ENCODE measurements at places on chromosomes 4 and X.

DNA sequence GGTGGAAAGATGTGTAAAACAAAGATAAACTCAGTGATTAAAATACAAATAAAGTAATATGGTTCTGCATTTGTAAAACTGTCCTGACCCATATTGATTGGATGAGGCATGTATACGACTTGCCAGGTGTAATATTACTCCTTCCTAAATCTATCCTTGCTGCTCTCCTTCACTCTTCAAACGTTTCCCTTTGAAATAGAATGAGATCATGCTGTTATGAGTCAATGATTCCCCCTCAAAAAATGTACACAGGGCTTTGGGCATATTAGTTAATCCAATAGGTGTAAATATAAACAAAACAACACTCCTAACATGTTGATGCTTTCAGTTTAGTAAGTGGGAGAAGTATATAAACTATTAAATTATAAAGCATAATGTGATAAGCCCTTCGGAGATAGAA, 117.4 kb upstream of the GPM6A start:
- no peak for DNase-seq

DNA sequence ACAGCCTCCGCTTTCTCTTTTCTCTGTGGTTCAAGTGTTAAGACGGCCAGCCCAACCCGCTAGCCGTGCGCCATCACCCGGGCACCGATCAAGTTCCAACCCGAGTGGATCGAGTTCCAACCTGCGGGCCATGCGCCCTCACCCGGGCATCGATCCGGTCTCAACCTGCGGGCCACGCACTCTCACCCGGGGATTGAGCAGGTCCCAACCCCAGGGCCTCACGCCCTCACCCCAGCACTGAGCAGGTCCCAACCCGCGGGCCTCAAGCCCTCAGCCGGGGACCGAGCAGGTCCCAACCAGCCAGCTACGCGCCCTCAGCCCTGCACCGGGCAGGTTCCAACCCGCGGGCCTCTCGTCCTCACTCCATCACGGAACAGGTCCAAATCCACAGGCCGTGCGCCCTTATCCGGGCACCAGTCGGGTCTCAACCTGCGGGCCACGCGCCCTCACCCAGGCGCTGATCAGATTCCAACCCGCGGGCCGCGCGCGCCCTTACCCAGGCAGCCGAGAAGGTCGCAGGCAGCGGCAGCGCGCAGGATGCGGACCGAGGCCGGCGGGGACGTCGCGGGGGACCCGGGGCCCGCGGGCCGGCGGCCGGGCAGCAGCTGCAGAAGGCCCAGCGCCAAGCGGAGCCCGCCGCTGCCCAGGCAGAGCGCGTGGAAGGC, 443 bp downstream of the GPR143 start:
- DNase-seq: no peak

GRCh38 chr4:84324303-84325245, 174.5 kb downstream of the NKX6-1 start:
- DNase-seq: no peak

DNA sequence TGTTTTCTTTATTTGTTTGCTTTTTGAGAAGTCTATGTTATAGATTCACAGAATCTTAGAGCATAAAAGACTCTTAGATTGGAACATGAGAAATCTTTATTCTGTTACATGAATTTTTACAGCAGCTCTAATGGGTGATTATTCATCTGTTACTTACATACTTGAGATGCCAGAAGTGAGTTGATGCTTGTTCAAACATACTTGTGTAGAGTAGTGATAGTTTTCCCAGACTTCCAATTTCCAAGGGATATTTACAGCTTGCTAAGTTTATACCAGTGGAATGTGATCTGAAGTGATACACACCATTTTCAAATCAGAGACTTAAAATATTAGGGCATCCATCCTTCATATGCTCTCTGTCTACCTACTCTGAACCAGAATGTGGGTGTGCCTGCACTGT, 252.9 kb upstream of the SMIM31 start:
- DNase-seq: no peak

DNA sequence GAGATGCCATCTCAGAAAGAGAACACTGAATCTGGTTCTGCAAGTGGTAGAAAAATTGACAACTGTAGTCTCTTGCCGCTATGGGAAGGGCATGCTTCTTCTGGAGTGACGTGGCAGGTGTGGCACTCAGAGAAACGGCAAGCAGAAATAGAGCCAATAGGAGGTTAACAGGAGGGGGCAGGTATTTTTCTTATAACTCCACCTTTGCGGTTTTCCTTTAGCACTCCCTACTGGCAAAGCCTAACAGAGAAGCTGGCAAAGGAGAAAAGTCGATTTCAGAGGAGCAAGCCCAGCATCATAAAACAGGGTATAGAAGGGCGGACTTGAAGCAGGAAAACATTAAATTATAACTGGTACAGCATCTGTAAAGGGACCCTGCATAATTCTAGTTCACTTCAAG, 1382.2 kb downstream of the PCDH18 start:
- no peak for DNase-seq

- DNase-seq: no peak
Observed at GRCh38 chr4:2332976-2333319, 71.0 kb upstream of the MXD4 start.

DNA sequence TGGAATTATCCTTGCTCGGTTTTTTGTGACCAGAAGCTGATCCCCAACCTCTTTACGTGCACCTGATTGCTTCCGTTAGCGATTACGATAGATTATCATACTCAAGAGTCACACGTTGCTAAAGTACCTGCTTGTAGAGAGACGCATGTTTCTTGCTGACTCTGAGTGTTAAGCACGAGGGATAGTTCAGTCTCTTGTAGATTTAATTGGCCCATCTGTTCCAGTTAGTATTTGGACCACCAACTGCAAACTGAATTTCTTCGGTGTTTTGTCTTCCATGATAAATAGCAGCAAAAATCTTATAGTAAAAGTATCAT, 516 bp upstream of the COX18 start:
- DNase-seq: no peak

GRCh38 chr4:150002561-150002960, 75.7 kb upstream of the DCLK2 start:
- DNase-seq: no peak

- DNase-seq: no peak
Observed at GRCh38 chr4:57689693-57690205, 579.6 kb upstream of the IGFBP7 start.

- no peak for DNase-seq
Observed at GRCh38 chr4:3212391-3213105, 36.4 kb upstream of the MSANTD1 start.

- DNase-seq: no peak
Observed at GRCh38 chr4:38461342-38461741, 202.7 kb upstream of the KLF3 start.

DNA sequence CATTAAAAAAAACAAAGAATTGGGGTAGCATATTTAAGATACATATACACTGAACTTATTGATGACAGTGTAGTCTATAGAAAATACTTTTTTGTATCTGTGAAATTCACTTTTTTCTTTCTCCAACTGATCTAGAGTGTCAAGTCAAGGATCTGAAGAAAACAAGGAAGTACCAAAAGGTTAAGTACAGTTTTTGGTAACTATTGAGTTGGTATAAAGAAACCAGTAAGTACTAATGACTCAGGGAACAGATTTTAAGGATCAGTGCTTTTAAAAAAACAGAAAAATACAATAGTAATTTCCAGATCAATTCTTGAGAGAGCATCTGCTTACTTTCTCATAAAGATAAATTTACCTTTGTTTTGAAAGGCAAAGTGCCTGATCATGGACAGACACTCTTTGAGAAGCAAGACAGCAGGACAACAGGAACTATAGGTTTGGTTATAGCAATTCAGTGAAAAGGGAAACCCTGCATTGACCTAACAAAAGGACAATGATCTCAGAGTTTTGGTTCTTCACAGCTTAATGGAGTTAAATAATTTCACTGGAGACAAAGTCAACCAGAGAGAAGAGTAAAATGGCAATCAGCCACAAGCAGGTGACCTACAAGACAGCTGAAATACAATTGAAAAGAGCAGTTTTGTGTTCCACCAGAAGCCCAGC, 23.4 kb downstream of the TRMT10A start:
- no peak for DNase-seq

- DNase-seq: no peak
Observed at GRCh38 chr4:156974264-156974663, 2.7 kb upstream of the PDGFC start.

DNA sequence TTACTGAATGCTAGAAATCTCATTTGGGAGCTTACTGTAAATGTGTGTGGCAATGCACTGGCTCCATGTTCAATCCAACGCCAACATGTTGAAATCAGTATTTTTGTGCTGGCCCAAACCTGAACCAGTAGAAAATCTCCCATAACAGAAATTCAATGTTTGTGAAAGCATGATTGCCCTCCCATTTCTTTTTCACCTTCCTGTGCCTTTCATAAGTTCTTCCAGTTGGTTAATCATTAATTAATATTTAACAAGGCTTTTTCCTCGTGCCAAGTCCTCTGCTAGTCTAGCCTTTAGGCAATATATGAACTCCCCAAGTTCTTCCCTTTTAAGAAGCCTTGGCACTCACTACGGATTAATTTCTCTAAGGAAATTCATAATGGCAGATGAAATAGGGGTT, 1.3 kb upstream of the PLS3 start:
- no peak for DNase-seq

DNA sequence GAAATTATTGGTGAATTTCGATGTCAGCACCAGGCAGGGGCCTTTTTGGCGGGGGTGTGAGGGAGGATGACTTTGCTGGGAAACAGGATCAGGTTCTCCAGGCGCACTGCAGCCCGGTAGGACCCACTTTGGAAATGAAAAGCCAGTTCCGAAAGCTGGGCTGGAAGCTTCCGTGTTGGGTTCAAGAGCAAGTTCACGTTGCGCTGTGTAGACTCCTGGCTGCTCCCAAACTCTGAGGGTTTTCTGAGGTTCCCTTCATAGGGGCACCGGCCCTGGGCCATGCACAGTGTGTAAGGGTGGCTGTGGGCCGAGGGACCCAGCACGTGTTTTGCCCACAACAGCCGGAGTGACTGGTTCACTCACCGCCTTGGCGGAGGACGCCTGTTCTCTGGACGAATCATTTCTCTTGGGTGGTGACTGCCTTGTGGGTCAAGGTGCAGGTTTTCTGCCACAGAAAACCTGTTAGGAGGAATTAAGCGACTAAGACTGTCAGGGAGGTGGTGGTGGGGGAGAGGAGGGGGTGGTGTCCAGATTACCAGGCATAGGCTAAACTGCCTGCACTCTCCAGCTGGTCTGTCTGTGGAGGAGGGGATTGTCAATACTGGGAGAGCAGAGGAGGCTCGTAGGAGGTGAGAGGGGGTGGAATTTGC, 8.0 kb downstream of the SHOX start:
- DNase-seq: no peak

- DNase-seq: no peak
Observed at GRCh38 chr4:151940926-151941617, 180.3 kb upstream of the GATB start.

Data from skeletal muscle cell (primary cell).